ENCODE measurements at places on chromosomes 1 and 21.
A peak's percentile ranks its signal among the peaks of the same experiment; 100 is the strongest.

DNA sequence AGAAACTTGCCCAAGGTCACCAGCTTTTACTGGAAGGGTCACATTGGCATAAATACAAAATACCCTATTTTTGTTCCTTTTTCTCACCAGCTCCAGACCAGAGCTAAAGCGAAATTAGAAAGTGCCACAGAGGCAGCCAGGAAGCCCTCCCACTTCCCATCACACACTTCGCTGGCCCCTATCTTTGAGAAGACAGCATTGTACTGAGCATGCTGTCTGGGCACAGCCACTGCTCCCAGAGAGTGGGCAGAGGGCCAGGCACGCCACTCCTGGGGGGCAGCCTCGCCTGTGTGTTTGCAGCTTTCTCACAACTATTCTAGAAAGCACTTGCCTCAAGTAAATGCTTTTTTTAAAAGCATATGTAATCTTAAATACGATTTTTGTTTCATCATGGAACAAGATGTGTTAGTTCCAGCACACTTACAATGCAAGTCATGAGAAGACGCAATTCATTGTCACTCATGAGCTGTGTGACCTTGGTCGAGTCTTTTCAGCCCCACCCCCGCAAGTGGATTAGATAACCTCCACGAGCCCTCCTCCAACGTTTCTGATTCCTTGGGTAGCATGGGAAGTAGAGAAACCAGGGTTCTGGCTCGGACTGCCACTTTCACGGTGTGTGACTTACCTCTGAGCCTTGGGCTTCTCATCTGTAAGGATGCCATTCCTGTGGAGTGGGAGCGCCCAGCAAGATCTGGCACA, 25.7 kb upstream of the EPHA8 start:
- no peak for DNase-seq

DNA sequence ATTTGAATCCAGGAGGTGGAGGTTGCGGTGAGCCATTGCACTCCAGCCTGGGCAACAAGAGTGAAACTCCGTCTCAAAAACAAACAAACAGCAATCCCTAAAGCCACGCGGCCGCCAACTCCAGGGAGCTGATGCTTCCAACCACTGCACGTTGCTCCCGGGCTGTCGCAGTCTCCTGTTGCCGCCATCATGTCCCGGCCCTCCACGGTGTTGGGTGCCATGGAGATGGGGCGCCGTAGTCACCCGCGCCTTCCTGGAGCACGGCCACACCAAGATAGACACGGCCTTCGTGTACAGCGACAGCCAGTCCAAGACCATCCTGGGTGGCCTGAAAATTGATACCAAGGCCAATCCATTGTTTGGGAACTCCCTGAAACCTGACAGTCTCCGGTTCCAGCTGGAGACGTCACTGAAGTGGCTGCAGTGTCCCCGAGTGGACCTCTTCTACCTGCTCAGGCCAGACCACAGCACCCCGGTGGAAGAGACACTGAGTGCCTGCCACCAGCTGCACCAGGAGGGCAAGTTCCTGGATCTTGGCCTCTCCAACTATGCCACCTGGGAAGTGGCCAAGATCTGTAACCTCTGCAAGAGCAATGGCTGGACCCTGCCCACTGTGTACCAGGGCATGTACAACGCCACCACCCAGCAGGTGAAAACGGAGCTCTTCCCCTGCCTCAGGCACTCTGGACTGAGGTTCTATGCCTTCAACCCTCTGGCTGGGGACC, 32.6 kb downstream of the SLC16A1 start:
- no peak for DNase-seq

- no peak for DNase-seq
Observed at GRCh38 chr1:215888159-215888558, 321.1 kb downstream of the KCTD3 start.

GRCh38 chr21:33761441-33762036, 119.2 kb downstream of the ITSN1 start:
- peak; percentile 50 for DNase-seq

GRCh38 chr21:43697758-43698643, 20.9 kb upstream of the PDXK start:
- DNase-seq = no peak

DNA sequence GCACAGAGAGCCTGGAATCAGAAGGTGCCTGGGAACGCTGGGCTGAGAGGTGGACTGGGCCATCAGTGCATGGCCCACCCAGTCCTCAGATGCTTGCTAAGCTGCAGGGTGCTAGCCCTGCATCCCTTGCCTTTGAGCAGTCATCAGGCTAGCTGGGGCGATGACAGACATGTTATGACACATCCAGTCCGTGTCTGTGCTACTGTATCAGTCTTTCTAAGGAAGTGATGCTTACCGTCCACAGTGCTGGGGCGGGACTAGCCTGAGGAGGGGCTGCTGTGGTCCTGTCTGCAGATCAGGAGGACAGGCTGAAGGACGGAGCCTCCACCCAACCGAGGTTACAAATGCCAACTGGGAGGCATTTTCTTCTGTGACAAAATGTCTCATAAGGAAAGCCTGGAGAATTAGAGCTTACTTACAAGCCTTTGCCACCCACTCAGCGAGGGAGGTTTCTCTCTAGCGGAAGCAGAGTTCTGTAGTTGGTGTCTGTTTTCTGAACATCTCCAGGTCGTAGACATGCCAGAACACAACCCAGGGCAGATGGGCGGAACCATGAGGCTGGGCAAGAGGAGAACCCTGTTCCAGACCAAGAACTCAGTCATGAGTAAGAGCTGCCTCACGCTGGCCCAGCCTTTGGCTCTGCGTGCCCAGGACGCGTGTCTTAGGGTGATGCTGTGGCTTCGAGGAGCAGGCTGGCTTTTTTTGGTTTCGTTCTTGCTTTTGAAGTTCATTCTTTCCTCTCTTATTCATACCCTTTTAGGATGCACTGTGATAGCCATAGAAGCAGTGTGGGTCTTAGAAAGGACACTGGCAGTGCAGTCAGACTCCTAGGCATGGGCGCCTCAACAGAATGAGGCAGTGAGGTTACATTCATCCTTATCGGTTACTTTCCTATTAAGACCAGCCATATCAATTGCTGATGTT, 14.3 kb downstream of the SLFNL1 start:
- DNase-seq = no peak

GRCh38 chr1:114154963-114155322, 1.3 kb upstream of the SYT6 start:
- DNase-seq = no peak

GRCh38 chr1:65904681-65905083, 112.0 kb downstream of the PDE4B start:
- no peak for DNase-seq

GRCh38 chr1:175167861-175168260, 24.7 kb downstream of the KIAA0040 start:
- no peak for DNase-seq

- no peak for DNase-seq
Observed at GRCh38 chr21:44359396-44359795, 6.0 kb downstream of the TRPM2 start.

- no peak for DNase-seq
Observed at GRCh38 chr1:100134872-100135271, 1.9 kb downstream of the TRMT13 start.

- DNase-seq = no peak
Observed at GRCh38 chr1:9164919-9165318, 36.0 kb upstream of the GPR157 start.

DNA sequence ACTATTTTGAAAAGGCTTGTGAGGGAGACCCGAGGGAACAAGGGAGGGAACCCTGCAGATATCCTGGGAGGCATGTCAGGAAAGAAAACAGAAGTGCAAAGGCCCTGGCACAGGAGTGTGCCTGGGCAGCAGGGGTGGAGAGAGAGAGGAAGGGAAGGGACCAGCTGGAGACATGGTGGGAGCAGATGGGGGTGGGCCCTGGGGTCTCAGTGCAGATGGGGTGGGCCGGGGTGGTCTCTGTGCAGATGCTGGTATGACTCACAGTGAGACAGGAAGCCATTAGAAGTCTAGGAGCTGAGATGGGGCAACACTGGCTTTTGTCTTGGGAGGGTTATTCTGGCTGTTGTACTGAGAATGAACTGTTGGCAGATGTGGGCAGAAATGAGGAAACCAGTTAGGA, 363.6 kb upstream of the C1orf174 start:
- DNase-seq = no peak
